B cell (primary cell): ENCODE measurements at places on chromosomes 1 and 21.

DNA sequence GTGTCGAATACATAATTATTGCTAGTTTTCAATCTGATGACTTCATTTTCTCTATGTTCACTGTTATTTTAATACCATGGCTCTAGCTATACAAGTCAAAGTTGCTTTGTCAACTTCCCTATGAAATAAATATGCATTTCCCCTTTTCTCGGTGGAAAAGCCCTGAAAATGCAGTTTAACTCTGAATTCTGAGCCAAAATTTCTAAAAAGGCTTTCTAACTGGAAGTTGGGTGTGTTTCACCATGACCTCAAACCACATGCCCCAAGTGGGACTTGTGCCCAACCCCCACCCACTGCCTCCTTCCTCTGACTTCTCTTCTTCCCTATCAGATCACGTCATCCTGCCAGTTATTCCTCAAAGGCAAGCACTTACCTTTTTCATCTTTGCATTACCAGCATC, 8.9 kb downstream of the MKNK1 start:
- no peak for DNase-seq

GRCh38 chr1:50329332-50329932, 93.8 kb downstream of the DMRTA2 start:
- no peak for DNase-seq

GRCh38 chr1:185162491-185162890, 5.5 kb downstream of the SWT1 start:
- DNase-seq: no peak

DNA sequence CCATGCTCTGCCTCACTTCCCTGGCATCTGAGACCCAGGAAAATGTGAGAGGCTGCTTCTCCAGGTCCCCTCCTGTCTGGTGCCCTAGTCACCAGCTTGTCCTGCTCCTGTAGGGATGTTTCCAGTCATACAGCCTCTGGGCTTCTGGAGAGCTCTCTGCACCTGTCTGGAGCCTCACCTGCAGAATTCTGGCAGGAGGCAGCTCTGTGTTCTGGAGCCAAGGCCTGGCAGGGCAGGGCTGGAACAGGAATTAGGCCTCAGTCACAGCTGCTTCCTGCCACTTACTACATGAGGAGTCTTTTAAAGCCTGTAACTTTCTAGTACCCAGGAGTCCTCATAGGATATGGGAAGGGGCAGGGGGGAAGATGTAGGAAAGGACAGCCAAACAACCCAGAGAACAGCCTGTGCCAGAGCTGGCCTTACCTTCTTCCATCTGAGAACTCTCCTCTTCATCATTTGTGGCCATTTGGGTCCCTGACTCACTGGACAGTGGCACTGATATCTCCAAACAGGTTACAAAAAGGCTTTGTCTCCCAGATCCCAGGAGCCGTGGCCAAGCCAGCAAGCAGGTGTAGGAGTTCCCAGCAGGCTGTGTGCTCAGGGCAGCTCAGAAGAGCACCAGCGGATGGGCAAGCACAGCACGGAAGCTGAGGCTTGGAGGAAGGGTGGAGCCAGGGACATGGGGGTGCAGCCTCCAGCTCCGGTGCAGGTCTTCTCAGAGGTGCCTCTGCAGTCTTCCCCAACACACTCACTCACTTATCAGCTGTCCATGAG, 31.4 kb upstream of the ARTN start:
- DNase-seq: no peak

DNA sequence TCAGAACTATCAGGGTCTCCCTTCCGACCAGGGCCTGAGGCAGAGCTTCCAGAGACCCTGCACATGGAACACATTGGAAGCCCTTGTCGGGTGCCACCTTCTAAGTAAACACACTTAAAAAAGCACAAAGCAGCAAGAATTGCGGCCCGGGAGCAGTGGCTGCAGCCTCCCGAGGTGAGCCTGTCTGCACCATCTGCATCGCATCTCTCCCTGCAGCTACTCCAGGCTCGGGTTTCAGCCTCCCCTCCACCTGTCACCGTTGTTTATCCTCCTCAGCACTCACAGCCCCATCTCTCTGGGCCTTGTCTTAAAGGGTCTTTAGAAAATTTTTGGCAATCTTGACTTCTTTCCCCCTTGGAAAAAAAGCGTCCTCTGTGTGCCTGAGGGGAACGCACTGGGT, 95.1 kb upstream of the ARHGEF16 start:
- DNase-seq: no peak

DNA sequence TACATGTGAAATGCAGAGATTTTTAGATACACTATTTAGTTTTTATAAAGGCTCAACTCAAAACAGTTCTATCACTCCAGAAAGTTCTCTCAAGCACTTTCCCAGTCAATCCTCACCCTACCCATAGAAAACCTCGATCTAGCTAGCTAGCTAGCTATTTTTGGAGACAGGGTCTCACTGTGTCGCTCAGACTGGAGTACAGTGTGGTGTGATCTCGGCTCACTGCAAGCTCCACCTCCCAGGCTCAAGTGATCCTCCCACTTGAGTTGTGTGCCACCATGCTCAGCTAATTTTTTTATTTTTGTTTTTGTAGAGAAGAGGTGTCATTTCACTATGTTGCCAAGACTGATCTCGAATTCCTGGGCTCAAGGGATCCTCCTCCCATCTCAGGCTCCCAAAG, 236.9 kb downstream of the RERE start:
- DNase-seq: no peak

DNA sequence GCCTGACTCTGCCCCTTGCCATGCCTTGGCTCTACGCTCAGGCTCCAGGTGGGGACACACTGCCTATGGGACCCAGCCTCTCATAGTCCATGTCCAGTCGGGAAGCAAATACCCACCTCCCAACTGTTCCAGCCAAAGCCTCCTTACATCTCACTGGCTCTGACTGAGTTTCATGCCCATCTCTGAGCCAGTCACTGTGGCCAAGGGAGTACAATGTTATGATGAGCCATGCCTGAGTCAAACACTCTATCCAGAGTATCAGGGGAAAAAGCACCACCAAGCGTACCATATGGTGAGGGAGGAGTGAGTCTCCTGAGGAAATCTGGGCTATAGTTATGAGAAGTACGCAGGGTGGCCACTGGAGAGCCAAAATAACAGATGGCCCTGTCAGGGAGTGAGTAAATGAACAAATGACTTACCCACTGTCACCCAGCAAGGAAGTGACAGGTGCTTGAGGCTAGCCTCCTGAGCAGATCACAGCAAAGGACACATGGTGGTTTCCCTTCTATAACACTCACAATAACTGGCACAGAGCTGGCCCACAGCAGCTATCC, 236.6 kb upstream of the GJB5 start:
- DNase-seq: no peak

GRCh38 chr1:226919587-226919986, 20.5 kb upstream of the COQ8A start:
- no peak for DNase-seq

DNA sequence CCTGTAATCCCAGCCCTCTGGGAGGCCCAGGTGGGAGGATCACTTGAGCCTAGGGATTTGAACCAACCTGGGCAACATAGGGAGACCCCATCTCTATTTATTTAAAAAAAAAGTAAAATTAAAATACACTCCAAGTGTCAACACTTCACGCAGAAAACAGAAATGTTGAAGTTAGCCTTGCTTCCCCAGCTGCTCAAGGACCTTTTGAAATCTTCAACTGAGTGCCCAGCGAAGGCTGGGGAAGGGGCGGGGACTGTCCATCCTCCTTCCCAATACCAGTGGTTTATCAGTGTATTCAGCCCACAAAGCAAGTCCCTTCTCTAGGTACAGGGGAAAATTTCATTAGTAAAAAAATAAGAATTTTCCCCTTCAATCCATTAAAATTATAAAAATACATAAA, 2.2 kb upstream of the DNAJC28 start:
- no peak for DNase-seq

DNA sequence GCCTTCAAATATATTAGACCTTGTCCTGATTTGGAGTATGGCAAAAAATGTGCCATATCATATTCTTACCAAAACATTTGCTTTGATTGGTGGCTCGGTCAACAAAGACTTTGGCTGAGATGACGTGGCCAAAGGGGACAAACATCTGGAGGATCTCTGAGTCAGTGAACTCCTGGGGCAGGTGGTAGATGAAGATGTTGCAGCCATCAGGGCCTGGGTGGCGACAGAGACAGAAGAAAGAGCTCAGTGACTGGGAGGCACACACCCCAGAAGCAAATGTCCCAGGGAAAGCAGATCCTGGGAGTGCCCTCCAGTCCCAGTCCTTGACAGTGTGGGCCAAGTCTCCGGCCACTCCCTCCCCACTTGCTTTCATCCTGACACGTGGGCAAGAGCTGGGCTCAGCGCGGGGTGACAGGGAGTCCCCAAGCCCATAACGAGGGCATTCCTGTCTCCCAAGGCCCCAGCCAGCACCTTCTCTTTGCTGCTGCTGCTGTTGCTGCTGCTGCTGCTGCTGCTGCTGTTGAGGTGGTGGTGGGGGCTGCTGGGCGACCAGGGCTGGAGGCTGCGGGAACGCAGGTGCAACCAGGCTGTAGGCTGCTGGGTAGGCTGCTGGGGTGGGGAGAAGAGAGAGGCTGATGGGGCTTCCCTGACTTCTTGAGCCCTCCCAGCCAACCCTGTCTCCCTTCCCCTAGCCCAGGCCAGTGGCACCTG, 10.7 kb downstream of the CELF3 start:
- DNase-seq: no peak

GRCh38 chr1:39852214-39852791, 31.0 kb downstream of the TRIT1 start:
- DNase-seq: no peak

GRCh38 chr1:24481843-24482610, 20.6 kb upstream of the RCAN3 start:
- no peak for DNase-seq

- no peak for DNase-seq
Measured at GRCh38 chr1:30742963-30743559, 14.5 kb downstream of the LAPTM5 start.

DNA sequence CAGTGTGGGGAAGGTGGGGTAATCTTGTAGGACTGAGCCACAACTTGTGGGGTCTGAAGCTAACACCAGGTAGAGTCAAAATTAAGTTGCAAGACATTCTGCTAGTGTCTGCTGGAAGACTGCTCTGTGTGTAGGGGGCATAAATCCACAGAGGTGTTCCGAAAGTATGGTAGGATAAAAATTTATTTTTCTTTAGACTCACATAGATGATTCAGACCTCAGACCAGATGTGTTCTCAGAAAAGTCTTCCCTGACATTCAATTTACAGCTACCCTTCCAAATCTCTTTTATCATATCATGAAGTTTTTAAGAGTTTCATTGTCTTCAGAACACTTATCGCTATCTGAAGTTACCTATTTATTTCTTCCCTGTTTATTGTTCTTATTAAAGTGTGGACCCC, 21.3 kb downstream of the DUSP10 start:
- DNase-seq: no peak

DNA sequence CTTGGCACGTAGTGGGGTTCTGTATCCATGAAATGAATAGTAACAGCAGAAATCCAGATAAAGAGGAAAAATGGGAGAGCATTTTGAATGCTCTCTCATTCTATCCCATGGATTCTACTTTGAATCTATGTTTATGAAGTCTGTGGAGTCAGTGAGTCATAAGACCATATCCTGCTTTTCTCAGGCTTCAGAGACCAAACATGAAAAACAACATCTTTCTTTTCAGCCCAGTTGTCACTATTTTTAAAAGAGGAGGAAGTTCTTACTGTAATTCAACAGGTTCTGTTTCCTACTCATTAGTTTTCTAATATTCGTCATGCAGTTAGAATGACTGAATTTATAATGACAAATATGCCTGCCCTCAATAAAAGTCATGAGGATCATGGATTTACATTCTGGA, 39.4 kb upstream of the CD55 start:
- DNase-seq: no peak

- DNase-seq: no peak
Measured at GRCh38 chr1:211145944-211146343, 12.0 kb upstream of the KCNH1 start.

- no peak for DNase-seq
Measured at GRCh38 chr1:54624466-54625464, 1.4 kb upstream of the FAM151A start.

DNA sequence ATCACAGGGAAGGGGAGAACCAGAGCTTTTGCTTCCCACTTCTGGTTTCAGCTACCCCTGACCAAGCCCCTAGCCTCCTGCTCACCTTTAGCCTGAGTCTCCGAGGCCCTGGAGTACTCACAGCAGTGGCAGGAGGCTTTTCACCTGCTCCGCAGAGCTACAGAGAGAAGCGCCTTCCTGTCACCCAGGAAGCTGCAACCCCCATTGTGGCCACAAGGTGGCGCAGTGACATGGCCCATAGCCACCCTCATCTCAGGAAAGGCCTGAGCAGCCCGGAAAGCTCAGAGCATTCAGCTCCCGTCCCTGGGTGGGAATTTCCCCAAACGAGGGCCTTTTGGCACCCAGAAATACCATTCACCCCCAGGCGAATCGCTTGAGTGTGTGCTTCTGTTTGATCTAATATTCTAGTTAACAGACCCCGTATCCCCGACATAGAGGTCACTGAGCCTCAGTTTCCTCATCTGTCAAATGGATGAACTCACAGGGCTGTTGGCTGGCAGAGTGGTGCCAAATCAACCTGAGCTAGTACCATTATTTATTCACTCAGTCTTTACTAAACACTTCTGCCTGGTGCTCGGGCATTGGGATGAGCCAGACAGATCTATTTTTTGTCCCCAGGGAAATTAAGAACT, 25.3 kb downstream of the A3GALT2 start:
- peak; percentile 86 for DNase-seq

DNA sequence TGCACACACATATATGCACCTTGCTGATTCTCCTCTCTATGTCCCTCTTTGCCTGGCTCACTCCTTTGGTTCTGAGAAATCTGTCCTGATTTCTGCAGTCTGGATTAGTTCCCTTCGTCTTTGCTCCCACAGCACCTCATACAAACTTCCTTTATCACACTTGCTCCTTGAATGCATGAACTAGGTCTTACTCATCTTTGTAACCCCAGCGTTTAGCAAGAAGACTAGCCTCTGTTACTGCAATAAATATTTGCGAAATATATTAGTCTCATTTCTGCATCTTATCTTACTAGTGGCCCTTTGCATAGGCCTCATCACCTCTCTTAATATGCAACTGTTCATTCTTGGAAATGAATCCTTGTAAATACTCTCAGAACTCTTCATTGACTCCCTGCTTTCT, 11.4 kb downstream of the SMYD2 start:
- no peak for DNase-seq

GRCh38 chr1:94582565-94582964, 41.0 kb upstream of the F3 start:
- DNase-seq: no peak
